Brain pericyte (primary cell): ENCODE measurements at places on chromosomes 5 and 9.

DNA sequence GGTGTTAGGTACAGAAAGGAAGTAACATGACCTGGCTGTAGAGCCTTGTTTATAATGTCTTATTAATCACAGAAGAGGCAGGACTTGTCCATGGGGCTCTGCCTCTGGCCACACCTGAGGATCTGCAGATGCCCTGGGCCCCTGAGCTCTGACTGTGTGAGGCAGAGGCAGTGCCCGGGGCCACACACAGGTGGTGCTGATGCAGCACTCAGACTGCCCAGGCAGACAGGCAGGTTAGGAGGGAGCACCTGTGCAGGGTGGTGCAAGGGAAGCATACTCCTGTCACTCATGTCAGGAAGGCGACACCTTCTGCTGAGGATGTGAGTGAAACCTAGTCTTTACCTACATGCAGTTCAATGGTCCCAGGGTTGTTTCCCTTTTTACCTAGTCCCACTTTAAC is 88.7 kb downstream of the CFAP90 start:
- DNase-seq, result no peak

DNA sequence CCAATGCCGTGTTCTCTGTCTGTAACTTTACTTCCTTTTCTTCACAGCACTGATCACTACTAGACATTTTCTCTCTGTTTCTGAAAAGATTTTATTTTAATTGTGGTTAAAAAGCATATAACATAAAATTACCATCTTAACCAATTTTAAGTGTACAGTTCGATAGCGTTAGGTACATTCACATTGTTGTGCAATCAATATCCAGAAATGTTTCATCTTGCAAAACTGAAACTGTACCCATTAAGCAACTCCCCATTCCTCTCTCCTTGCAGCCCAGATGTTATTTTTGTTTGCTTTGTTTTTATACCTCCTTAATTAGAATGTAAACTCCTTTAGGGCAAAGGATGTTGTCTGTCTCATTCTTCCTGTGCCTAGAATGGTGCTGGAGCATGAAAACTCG is 47.5 kb downstream of the COL27A1 start:
- no peak for DNase-seq

DNA sequence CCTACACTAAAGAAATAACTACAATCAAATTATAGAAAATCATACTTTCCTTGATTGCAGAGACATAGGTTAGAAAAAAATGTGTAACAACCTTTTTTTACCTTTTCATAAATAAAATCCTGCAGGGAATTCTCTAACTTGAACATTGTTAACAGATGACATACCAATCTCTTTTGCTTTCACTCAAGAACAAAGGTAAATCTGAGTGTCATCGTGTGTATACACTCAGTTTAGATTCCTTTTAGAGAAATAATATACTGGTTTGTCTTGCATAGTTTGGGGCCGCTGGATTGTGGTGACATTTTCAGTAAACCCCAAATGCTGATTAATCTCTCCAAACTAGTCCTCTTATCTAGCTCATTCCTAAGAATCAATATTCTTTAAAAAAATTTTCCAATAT is 20.8 kb upstream of the MTAP start:
- no peak for DNase-seq

DNA sequence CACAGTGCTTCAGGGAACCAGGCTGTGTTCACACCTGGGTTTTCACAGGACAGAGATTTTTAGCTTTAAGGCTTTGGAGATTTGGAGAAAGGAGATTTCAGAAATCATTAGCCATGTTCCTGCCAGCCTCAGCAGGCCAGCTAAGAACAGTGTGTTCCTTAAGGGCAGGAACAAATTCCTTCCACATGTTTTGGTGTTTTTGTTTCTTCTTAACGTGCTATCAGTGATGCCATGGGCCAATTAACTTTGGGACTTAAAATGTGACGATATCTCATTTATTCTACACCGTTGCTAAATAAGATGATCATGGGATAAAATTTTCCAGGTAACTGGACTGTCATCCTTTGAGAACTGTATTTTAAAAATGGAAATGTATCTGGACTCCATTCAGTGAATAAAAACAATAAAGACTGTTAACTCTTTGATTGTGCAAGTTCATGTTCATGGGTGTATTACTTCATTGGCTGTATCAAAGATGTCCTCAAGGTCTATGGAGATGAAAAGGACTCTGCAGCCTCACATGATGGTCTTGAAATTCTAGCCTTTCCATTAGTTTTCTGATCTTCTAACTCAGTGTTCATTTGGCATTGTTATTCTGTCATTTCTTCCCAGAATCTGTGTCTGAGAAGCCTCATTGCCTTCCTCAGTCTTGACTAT is 72.3 kb downstream of the ZNF366 start:
- DNase-seq, result no peak

DNA sequence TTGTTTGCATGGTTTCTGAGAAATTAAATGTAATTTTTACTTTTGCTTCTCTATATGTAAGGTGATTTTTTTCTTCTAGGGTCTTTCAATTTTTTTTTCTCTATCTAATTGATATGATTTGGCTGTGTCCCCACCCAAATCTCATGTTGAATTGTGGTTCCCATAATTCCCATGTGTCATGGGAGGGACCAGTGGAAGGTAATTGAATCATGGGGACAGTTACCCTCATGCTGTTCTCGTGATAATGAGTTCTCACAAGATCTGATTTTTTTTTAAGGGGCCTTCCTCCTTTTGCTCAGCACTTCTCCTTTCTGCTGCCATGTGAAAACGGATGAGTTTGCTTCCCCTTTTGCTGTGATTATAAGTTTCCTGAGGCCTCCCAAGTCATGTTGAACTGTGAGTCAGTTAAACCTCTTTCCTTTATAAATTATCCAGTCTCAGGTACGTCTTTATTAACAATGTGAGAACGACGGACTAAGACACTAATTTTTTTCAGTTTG is 150.8 kb downstream of the MTRR start:
- DNase-seq, result no peak
